Activated CD8-positive, alpha-beta T cell treated with anti-CD3 and anti-CD28 coated beads, Interleukin-2, amount 10 ng/mL, durations not matched to agents 7 days and 5 days (primary cell): ENCODE measurements at places on chromosomes 11 and 22.

DNA sequence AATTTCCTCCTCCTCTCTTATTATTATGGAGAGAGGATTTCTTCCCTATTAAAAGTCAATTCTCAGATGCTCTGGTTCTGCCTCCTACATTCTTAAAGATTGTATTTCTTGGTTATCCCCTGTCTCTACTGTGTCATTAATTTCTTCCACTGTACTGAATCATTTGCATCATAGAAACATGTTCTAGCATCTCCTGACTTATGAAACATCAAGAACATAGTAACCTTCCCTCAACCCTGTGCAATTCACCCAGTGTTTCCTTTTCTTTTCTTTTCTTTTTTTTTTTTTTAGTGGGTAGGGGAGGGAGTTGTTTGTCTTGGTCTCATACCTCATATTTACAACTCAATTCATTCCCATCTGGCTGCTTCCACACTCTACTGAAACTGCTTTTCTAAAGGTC lies 288.0 kb upstream of the PLET1 start:
- no peaks in the 10 kb centered on the region for H3K4me1 ChIP-seq
- H3K27ac ChIP-seq: no peak overlapping the region
- no peak for DNase-seq
- peaks cover 4% of the 10 kb centered on the region for H3K27me3 ChIP-seq

DNA sequence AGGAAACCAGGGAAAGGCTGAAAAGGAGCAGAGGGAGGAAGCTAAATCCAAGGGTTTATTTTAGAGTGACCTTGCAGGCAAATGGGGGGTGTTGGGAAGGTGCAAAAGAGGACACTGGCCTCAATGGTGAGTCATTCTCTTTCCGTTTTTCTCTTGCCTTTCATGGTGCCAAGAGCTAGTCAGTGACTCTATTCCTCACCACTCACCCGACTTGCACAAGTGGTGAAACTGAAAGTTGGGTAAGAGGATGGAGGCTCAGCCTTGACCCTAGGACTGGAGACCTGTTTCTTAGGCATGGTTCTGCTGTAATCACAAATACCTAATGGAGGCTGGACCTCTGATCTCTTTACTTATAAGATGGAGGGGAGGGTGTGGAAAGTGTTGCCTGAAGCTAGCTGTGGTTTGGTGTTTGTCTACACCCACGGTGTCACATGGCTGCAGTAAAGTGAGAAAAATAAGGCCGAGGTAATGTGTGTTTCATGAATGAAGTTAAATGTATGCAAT lies 67.3 kb upstream of the CREB3L1 start:
- H3K4me3 ChIP-seq: no peak overlapping the region
- H3K27me3 ChIP-seq: peaks cover 2% of the 10 kb centered on the region
- no peak for DNase-seq
- peak overlapping the region; percentile 10 for H3K27ac ChIP-seq
- H3K4me1 ChIP-seq: peaks cover 13% of the 10 kb centered on the region

- H3K27me3 ChIP-seq: no peaks in the 10 kb centered on the region
- DNase-seq: peak; percentile 47
- peaks cover 15% of the 10 kb centered on the region for H3K4me1 ChIP-seq
These were observed 29.8 kb upstream of the CREB3L1 start for GRCh38 chr11:46247659-46248058.

DNA sequence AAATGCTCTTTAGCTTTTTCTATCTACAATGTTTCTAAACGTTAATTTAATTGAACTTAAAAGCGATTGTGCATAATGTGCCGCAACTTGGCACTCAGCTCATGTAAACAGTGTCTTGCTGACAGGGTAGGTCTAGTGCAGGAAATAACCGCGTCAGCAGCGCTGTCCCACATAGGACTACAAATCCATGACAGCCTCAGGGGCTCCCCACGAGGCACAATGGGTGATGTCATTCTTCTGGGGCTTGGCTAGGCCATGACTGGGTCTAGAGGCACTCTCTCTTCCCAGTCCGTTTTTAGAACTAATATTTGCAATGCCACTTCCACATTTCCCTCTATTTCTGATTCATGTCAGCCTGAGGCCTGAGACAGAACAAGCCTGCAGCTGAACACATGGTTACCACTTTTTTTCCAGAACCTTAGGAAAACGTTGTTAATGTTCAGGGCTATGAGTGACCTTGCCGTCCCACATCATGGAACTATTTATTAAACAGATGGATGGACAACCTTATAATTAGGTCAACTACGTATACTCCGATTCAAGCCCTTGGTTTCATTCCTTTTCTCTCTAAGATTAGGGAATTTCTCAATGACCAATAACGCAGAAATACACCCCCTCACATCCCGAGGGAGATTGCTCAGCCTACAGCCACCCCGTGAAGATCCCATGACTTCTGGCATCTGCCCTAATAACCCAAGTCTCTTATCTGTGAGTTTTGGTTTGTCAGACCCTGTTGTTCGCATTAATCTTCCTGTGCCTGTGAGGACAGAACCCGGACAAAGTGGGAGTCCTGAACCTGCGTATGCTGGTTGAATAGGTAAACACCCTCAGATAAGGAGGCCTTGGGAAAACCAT lies 19.4 kb upstream of the SNX32 start:
- H3K27ac ChIP-seq: no peak overlapping the region
- DNase-seq: no peak
- H3K4me1 ChIP-seq: peaks cover 20% of the 10 kb centered on the region
- no peaks in the 10 kb centered on the region for H3K36me3 ChIP-seq

DNA sequence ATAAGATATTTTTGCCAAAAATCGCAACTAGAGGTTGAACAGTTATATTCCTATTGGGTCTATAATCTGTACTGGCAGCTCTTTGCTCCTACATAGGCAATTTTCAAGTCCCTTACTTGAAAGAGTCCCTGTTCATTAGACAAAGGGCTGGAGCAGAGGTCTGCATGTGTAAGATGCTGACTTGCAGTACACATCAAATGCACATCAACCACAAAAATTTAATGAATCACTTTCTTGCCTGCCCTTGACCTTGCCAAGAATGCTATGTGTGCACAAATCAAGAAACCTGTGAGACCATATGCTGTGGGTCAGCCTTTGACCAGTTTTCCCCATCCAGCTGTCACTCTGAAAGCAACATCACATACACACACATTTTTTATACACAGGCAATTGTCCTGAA lies 661.5 kb downstream of the LRRC4C start:
- H3K27ac ChIP-seq: no peak overlapping the region
- no peaks in the 10 kb centered on the region for H3K36me3 ChIP-seq
- H3K27me3 ChIP-seq: no peaks in the 10 kb centered on the region
- DNase-seq: no peak
- no peak overlapping the region for H3K4me3 ChIP-seq
- no peaks in the 10 kb centered on the region for H3K4me1 ChIP-seq

GRCh38 chr22:39856588-39856987 lies 37.0 kb downstream of the ENTHD1 start:
- H3K27me3 ChIP-seq: peaks cover 14% of the 10 kb centered on the region
- DNase-seq: no peak
- no peak overlapping the region for H3K27ac ChIP-seq
- peaks cover 10% of the 10 kb centered on the region for H3K4me1 ChIP-seq

GRCh38 chr22:22979954-22980353 lies 90.4 kb upstream of the GNAZ start:
- H3K36me3 ChIP-seq: no peaks in the 10 kb centered on the region
- H3K4me3 ChIP-seq: no peak overlapping the region
- peaks cover 15% of the 10 kb centered on the region for H3K27me3 ChIP-seq
- no peak for DNase-seq
- no peak overlapping the region for H3K27ac ChIP-seq

GRCh38 chr22:29201782-29202181 lies 3.9 kb upstream of the EMID1 start:
- H3K27ac ChIP-seq: no peak overlapping the region
- peaks cover 30% of the 10 kb centered on the region for H3K4me1 ChIP-seq
- peaks cover 51% of the 10 kb centered on the region for H3K27me3 ChIP-seq
